ENCODE measurements at places on chromosomes 5 and 9.

DNA sequence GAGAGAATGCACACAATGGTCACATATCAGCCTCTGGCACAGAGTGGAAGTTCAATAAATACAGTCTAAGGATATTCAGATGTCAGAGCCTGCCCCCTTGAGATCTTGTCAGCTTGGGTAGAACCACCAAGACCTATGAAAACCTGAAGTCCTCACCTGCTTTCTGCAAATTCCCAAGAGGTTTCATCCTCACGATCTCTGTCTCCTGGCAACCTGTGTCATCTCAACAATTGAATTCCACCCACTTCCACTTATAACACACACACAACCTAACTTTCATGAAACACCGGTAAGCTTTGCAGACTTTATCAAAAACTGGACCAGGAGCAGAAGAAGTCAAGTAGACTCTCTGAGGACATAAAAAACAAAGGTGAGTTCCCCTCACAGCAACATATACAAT is 151.6 kb upstream of the SLC30A5 start:
- DNase-seq = no peak

DNA sequence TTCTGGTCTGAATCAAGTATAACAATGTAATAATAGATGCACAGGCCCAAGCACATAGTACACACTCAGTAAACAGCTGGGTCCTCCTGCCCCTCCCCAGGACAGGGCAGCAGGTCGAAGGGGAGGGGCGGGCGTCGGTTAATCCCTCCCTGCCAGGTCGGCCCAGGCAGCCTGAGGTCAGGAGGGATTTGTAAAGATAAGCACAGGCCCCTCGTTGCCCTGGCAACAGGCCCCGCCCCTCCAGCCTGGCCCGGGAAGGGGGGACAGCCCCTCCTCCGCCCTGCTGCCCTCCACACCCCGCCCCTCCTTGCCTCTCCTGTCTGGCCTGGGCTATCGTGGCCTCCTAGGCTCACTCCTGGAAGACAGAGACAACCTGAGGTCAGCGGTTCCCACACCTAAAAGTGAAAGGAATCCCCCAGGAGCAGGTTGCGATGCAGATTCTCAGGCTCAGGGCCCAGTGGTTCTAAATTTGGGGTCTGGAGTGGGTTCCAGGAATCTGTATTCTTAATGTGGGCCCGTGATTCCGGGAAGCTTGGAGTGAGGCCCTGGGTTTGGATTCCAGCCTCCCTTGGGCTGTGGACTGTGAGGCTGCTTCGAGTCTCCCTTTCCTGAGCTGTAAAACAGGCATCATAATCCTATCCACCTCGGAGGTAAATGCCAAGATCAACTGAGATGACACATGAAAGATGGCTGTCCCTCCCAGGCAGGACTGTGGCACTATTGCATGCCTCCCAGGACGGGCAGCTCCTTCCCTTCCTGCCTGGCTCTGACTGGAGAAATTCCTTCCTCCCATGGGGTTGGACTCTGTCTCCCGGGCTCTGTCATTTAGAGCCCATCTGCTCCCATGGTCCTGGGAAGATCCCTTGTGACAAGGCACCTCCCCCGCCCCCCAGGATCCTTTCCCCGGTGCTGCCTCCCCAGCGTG is 4.4 kb downstream of the CRB2 start:
- DNase-seq = peak; percentile 23

GRCh38 chr5:14706615-14707021 is 42.1 kb downstream of the OTULIN start:
- DNase-seq = peak; percentile 70

GRCh38 chr9:124739360-124739759 is 31.8 kb downstream of the NR6A1 start:
- no peak for DNase-seq

GRCh38 chr5:81759632-81760005 is 8.7 kb upstream of the SSBP2 start:
- peak; percentile 14 for DNase-seq

DNA sequence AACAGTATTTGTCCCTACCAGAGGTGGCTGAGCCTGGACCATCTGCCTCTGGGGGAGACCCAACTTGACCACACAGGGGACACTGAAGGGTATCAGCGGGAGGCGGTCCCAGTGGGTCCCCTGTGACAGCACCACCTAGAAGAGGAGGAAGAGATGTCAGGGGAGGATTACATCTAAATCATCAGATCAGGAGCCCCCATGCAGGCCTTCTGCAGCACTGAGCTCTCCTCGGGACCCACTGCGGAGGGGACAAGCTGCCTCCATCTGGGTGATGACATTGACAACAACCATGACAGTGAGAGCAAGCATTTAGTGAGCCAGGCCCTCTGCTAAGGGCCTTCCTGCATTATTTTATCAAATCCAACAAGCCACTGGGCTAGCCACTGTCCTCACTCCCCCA is 12.3 kb downstream of the ORM2 start:
- no peak for DNase-seq

GRCh38 chr5:109690242-109690974 is 681 bp downstream of the MAN2A1 start:
- peak; percentile 46 for DNase-seq

DNA sequence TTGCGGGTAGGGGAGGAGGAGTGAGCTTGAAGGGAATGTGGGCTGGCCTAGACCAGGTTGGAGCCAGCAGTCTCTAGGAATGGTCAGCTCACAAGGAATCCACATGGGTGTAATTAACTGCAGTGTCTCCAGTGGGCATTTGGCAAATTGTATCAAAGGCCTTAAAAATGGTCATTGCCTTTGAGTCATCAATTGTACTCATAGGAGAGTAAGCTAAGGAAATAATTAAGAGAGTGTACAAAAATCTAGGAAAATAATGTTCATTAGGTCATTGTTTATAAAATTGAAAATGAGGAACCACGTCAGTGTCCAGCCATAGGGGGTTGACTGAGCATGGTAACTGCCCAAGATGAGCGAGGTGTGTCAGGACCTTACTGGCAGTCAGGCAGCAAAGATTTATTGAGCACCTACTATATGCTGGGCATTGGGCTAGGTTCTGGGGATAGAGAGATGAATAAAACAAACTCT is 29.8 kb upstream of the RPL26L1 start:
- peak; percentile 86 for DNase-seq

- DNase-seq = peak; percentile 45
Observed at GRCh38 chr5:55421074-55421529, 113.3 kb downstream of the MTREX start.

DNA sequence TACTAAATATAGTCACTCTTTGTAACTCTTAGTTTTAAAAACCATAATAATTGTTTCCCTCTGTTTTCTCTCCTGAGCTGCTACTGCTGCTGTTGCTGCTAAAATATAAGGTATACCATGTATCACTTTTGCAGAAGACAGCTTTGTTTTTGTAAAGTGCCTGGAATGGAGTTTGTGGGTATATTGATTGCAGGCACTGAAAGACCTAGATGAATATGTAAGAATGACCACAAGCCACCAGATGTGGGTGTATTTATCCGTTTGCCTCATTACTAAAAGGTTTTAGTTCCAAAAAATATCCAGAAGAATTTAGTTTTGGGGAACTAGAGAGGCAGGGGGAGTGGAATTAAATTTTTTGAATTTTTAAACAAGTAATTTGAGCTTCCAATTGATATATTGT is 151.1 kb upstream of the CDKN2B start:
- DNase-seq = no peak

DNA sequence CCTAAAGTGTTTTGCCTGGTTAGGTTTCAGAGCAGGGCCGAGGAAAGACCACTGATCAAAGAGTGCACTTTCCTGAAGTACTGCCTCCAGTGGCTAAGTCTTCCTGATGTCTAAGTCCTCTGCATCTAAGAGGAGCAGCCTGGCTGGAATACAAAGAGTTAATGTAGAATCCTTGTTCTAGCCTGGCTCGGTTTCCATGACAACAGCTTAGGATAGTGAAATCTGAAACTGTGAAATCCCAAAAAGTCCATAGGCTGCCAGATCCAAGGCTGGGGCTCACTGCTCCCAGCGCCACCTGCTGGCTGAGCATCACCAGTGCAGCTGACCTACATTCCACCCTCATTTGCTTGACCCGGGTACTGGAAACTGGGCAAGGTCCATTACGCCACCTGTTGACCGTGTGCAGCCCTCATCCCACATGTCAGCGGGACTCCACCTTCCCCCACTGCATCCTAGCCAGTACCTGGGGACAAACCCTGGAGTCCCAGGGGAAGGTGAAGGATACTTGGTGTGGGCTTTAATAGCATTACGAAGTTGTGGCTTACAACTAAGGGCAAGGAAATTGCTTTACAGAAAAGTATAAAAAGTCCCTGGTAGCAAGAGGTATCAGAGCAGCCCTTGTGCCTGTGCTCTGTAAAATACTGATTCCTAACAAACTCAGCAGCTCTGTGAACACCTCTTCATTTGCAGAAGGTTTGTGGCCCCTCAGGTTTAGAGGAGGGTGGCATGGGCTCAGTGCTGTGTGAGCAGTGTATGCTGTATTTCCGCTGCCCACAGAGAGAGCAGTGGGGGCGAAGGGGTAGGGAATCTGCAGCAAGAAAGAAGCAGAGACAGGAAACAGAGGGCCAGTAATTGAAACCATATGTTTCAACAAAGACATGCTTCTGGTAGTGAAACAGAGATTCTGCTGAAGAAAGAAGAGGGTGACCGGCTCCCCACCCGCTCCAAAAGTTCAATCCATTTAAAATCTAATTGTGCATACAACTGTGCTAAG is 36.0 kb downstream of the PCDHGC5 start:
- peak; percentile 98 for DNase-seq

- DNase-seq = no peak
Observed at GRCh38 chr5:7078101-7078500, 317.8 kb upstream of the ADCY2 start.

DNA sequence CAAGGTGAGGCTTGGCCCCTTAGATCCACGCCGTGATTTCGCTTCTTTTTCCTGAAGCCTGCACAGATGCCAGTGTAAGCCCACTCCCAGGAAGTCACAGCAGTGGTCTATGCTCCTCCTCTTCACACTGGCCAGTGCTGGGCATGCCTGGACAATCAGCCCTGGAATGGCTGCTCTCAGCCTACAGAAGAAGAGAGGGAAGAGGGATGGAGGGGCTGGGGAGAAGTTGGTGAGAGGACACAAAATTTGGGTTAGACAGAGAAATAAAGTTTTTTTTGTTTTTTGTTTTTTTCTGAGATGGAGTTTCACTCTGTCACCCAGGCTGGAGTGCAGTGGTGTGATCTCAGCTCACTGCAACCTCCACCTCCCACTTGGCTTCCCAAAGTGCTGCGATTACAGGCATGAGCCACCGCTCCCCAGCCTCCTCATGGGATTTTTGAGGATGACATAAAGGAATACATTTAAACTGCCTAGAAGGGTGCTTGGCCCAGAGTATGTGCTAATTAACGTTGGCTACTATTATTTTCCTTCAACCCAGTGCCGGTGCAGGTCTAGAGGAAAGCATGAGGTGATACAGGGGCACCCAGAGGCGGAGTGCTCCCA is 830 bp downstream of the S100Z start:
- peak; percentile 20 for DNase-seq

GRCh38 chr9:123046406-123047195 is 13.1 kb downstream of the GPR21 start:
- DNase-seq = no peak

- DNase-seq = no peak
Observed at GRCh38 chr9:124239249-124240073, 18.3 kb upstream of the NEK6 start.

- DNase-seq = no peak
Observed at GRCh38 chr9:121484651-121485446, 14.8 kb downstream of the GGTA1 start.

DNA sequence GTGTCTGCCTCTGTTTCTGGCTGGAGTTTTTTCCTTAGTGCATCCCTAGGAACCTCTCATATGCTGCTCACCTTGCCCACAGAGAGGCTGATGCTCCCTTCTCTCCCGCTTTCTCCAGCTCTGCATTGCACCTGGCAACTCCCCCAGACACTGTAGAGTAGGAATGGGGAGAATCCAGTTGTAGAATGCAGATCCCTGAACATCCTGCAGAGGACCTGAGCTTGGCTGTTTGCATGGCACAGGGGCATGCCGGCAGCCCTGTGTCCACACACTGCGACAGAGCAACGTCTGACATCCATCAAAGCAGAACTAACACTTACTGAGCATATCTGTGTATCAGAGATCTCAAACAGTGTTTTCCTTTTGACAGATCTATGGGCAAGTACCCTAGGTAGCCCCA is 19.9 kb downstream of the IDNK start:
- no peak for DNase-seq

DNA sequence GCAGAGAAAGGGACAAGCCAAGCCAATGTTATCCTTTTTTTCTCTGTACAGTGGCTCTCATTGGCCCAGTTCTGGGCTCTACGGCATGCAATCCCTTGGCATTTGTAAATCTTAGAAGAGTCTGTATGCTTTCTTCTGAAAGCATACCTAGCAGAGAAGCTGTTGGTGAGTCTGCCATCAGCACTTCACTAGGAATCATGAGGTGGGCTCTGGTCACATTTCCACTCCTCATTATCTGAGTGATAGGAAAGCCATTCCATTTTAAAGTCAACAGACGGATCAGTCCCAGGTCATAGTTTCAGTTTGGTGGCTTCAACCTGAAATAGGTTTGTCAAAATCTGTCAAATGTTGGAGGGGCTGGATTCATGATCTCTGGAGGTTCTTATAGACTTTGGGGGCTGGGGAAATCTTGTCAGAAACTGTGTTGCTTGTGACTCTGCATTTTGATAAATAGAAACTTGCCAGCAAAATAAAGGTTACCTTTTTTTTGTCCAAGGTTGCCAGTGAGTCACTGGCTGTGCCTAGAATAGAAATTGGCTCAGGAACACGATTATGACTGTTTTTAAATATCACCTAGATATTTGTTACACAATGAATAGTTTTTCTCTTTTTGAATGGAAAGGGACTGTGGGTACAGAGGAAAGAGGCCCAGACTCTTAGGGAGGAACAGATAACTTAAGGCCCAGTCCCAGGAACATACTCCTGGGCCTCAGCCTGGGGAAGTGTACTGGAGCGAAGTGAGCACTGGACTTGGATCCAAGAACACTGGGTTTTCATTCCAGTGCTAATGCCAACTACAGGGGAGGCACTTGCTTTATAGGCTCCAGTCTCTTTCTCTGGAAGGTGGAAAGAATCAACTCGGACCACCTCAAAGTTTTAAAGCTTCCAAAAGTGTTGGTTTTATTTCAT is 183.1 kb downstream of the NMUR2 start:
- DNase-seq = no peak

GRCh38 chr9:69028754-69029153 is 6.8 kb upstream of the FXN start:
- no peak for DNase-seq

GRCh38 chr9:14661421-14662059 is 31.7 kb downstream of the ZDHHC21 start:
- DNase-seq = peak; percentile 55

GRCh38 chr9:114155995-114156656 is 789 bp downstream of the COL27A1 start:
- DNase-seq = no peak

GRCh38 chr9:94903961-94904421 is 177.5 kb downstream of the AOPEP start:
- DNase-seq = no peak

DNA sequence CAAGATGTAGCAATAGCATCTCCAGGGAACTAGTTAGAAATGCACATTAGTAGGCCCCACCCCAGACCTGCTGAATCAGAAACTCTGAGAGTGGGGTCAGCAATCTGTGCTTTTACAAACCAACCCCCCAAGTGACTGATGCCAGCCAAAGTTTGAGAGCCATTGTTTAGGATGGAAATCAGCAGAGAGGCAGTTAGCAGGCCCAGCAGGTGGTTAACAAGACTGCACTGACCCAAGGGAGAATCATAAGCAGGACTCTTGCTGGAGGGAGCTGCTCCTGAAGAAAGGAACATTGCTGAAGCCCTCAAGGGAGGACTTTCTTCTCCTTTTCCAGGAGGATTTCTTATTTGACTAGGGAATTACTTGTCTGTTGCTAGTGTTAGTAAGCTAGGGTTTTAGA is 74.2 kb upstream of the SLC12A2 start:
- DNase-seq = no peak

Measured in cardiac fibroblast (primary cell).